ENCODE measurements at places on chromosomes 6 and 20.

- DNase-seq = no peak
These were observed 5.7 kb downstream of the CCDC170 start for GRCh38 chr6:151499551-151499950.

DNA sequence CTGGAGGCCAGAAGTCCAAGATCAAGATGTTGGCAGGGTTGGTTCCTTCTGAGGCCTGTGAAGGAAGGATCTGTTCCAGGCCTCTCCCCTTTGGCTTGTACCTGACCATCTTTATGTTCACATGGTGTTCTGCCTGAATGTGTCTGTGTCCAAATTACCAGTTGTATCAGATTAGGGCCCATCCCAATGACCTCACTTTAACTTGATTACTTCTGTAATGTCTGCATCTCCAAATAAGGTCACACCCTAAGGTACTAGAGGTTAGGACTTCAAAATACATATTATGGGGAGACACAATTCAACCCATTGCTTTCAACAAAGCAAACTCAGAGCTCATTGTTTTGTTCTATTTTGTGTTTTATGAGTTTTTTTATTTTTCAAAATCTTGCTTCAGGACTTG is 75.7 kb downstream of the TNFAIP3 start:
- DNase-seq = no peak

DNA sequence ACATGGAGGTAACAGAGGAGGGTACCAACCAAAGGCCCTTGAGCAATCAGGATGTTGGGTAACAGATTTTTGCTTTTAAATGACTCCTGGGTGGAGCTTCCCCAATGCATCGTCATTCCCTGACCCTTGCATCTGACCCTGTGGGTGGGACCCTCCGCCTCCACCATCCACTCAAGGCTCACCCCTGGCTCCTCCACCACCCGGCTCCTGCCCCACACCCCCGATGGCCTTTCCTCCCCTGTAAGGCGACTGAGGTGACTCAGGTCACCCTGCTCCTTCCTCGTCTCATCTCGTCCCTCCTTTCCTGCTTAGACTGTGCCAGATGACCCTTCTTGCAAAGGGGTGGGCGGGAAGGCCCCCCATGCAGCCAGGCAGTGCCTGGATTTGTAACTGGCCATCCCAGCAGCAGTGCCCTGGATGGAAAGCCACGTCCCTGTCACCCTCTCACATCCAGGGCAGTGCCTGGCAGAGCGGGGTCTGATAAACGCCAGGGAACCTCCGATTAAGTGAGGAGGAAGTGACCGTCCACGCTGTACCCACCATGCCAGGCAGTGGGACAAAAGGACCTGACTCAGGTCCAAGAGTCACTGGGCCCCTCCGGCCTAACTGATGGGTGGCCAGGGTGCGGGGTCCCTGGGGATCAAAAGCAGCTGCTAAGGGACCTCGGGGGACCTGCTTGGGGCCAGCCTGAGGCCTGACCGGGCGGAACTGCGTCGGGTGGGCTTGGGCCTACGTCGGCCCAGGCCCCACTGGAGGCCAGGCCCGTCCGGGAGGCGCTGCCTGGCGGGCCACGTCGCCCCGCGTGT is 624 bp upstream of the NPEPL1 start:
- DNase-seq = peak; percentile 85

GRCh38 chr20:24778585-24779031 is 170.5 kb upstream of the CST7 start:
- DNase-seq = no peak

DNA sequence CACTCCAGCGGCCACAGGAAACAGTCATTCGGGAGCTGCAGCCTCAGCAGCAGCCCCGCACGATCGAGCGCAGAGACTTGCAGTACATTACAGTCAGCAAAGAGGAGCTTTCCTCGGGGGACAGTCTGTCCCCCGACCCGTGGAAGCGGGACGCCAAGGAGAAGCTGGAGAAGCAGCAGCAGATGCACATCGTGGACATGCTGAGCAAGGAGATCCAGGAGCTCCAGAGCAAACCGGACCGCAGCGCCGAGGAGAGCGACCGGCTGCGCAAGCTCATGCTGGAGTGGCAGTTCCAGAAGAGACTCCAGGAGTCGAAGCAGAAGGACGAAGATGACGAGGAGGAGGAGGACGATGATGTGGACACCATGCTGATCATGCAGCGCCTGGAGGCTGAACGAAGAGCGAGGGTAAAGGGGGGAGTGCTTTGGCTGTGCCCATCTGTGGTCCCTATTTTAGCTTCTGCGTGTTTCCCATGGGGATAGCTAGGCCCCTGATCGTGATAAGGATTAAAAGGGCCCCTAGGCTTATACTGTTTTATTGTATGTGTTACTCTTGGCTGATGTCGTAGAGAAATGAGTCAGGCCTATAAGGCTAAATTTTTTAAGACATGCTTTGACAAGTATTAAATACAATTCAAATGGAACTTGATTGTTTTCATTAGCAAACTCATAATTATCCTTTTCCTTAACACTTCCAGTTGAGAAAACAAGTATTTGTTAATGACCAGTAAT is 45.5 kb upstream of the KIF25 start:
- DNase-seq = no peak

DNA sequence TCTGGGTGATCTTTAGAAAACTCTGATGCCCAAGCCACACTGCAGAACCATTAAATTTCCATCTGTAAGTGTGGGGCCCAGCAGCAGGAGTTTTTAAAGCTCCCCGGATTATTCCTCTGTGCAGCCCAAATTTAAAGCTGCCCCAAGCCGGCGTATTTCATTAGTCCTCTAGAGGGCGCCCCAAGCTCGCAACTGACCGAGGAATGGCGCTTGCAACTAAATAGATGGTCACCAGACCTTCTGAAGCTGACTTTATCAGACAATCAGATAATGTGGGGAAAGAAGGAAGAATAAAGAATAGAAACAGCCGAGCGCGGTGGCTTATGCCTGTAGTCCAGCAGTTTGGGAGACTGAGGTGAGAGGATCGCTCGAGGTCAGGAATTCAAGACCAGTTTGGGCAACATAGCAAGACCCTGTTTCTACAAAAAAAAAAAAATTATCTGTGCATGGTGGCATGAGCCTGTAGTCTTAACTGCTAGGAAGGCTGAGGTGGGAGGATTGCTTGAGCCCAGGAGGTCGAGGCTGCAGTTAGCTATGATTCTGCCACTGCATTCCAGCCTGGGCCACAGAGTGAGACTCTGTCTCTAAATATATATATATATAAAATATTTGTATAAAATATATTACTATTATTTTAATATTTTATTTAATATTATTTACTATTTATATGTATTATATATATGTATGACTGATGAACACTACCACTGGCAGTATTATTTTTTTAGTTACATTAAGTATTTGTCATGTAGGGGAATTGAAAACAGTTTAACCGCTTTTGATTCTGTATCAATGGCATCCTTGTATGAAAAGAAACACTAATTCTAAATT is 56.0 kb downstream of the OTOR start:
- peak; percentile 62 for DNase-seq

DNA sequence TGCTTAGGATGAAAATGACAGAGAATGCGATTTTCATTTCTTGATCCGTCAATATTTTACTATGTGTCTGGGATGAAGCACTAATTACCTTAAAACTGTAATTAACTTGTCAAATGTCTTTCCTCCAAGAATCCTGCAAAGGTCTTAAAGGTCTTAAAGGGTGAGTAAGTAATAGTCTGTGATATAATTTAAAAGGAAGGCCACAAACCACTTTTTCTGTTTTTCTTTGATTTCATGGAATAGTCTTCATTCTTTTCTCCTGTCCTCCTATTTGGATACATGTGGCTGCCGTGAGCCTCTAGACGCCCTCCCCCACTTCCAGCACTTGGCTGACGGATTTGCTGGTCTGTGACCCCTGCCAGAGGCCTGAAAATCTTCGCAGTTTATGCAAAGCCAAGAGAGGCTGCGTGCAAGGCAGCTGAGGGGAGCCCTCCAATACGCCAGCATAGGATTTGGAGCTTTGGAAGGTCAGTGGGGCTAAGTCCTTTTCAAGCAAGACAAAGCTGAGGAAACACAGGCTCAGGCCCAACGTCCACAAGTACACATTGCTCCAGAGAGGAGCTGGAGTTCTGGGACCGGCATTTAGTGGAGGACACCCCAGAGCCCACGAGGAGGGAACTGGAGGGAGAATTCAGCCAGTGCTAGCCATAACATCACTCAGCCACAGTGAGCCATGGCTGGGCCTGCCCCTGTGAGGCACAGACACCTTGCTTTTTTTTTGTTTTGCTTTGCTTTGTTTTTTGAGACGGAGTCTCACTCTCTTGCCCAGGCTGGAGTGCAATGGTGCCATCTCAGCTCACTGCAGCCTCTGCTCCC is 382.6 kb downstream of the SMOC2 start:
- DNase-seq = no peak

DNA sequence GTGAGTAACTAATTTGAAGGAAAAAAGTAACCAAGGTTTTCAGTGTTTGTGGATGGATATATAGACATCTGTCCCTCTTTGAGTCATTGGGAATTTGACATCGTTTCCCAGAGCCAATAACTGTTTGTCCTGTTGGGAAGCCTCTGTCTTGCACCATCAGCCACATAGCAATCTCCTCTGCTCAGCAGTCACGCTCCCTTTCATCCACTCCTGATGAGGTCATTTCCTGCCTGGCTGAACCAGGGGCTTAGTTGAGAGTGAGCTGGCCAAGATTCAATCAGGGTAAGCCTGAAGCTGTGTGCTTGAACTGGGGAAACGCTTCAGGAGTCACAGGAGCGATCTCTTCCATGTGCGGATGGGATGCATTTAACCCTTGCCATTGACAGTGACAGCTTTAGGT is 121.5 kb upstream of the FOXQ1 start:
- no peak for DNase-seq

DNA sequence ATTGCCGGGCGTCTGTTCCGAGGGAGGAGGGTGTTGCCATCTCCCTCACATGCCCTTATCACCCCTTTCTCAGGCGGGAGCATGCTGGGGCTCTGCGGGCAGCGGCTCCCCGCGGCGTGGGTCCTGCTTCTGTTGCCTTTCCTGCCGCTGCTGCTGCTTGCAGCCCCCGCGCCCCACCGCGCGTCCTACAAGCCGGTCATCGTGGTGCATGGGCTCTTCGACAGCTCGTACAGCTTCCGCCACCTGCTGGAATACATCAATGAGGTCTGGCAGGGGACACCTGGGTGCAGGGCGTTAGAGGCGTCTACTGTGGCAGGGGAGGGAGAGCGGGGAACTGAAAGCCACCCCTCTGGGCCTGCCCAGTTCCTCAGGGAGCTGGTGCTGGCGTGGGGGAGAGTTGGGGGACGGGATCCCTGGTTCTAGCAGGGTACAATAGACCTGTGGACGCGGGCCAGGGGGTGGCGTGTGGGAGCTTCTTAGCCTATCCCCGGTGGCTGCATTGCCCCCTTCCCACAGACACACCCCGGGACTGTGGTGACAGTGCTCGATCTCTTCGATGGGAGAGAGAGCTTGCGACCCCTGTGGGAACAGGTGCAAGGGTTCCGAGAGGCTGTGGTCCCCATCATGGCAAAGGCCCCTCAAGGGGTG is 697 bp downstream of the PPT2 start:
- DNase-seq = peak; percentile 67

DNA sequence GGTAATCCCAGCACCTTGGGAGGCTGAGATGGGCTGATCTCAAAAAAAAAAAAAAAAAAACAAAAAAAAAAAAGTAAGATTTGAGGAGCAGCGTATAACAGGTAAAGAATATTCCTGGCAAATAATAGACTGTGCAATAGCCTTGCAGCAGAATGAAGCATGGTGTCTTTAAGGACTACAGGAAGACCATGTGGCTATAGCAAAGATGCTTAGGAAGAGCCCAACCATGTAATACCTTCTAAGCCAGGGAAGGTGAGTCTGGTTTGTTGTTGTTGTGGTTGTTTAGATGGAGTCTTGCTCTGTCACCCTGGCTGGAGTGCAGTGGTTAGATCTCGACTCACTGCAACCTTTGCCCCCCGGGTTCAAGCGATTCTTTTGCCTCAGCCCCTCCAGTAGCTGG is 14.3 kb upstream of the RBM39 start:
- no peak for DNase-seq

- no peak for DNase-seq
These were observed 43.3 kb downstream of the SLC22A23 start for GRCh38 chr6:3413592-3413991.

DNA sequence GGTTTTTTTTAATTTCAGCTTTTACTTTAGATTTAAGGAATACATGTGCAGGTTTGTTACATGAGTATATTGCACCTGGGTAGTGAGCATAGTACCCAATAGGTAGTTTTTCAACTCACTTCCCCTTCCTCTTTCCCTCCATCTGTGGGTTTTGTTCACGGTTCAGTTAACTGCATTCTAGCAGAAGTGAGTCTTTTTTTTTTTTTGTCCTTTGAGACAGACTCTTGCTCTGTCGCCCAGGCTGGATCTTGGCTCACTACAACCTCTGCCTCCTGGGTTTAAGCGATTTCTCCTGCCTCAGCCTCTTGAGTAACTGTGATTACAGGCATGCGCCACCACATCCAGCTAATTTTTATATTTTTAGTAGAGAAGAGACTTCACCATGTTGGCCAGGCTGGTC is 8.7 kb downstream of the UBR2 start:
- DNase-seq = no peak

All from lower lobe of right lung (tissue), 2 donors.